HFFc6 (cell line): ENCODE measurements at places on chromosomes 2 and 18. TPM values are rescaled to one million over a fixed set of nuclear protein-coding genes. Genes with fewer than 3 reads are reported as not detected.

DNA sequence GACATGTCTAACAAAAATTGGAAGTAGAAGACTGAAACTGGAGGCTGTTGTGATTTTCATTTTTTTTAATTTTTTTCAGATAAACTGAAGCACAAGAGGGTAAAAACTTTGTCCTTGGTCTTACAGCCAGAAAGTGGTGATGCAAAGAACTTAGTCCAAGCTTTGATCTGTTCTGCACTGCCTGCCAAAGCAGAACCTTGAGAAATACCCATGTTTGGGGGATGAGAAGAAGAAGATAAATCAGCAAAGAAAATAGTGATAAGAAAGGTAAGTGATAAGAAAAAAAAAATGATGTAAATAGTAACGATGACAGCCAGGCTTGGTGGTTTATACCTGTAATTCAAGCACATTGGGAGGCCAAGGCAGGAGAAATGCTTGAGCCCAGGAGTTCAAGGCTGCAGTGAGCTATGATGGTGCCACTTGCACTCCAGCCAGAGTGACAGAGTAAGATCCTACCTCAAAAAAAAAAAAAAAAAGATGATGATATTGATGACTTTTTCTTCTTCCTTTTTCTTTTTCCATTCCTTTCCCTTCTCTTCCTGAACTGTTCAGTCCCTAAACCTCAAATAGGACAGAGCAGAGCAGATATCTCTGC lies 14.6 kb upstream of the NOSTRIN start:
- no peak for DNase-seq

DNA sequence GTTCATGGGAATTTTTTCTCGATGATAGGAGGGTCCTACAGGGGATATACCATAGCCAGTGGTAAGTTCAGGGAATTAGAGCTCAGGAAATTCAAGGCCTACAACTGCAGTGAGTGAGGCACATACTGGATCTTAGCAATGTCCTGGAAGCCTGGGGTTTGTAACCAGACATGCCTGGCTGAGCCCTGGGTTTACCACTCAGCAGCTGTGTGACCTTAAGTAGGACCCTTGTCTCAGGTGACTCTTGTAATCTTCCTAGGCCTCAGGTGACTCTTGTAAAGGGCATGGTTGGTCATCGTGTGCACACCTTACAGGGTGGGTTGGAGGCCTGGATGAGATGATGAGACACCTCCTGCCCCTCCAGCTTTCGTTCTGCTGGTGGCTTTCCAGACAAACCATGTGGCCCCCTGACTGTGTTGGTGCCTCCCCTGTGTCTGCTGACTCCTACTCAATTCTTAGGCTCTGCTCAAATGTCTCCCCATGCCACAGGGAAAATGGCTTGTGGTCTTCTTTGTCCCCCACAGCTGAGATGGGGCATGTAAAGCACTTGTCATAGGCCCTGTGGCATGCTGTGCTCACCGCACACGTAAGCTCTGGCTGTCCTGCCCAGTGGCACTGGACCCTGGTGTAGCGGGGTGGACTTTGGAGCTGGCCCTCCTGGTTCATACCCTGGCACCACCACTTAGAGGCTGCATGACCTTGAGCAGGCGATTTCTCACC lies 94.1 kb downstream of the FHOD3 start:
- DNase-seq = no peak

DNA sequence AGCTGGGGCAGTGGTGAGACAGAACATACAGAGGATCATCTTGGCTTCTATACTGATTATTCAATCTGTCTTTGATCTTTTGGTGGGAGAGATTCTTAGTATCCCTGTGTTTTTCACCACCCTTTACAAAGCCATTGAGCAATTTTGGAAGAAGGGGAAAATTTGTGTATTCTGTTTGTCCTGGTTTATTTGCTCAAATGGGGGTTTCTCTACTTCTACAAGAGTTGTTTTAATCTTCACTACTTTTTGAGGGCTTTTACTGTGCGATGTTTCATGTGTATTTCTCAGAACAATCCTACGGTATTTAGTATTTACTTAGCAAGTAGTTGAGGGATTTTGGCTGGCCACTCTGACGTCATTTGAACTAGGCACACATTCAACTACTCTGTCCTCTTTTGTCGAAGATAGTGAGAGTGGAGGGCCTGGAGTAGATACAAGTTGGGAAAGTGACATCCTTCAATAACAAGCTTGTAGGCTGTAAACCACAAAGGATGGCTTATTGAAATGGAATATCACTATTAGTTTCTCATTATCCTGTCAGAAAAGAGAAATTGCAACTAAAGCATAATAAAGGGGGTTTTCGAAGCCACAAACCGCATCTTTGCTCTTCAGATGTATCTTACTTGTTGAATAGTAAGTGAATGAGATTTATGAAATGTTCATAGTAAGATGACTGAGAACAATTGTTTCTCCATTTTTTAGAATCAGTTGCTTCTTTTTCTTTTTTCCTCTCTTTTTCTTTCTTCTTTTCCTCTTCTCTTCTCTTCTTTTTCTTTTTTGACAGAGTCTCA lies 24.8 kb downstream of the FMNL2 start:
- no peak for DNase-seq

DNA sequence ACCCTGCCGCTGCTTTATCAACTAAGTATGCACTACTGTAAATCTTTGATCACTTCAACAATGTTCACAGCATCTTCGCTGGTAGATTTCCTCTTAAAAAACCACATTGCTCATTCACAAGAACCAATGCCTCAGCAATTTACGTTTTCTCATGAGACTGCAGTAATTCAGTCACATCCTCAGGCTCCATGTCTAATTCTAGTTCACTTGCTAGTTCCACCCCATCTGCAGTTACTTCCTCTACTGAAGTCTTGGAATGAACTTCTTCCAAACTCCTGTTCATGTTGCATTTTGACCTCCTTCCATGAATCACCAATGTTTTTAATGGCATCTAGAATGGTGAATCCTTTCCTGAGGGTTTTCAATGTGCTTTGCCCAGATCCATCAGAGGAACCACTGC lies 35.8 kb downstream of the PRELID3A start:
- DNase-seq = no peak

DNA sequence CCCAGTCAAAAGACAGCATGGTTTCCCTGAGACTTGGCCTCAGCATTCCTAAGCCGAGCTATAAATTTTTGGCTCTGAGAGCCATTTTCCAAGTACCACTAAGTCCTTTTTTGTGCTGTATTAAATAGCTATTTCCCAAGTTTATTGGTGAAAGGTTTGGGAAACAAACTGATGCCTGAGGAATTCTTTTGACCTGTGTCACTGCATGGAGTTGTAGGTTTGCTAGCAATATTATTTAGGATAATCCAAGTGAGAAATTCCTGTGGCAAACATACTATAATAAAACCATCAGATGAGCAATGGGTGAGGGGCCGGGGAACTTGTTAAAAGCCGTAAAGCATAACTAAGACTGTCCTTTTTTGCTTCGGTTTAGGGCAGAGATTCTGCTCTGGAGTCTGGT lies 28.4 kb downstream of the ARHGAP28 start:
- DNase-seq = peak; percentile 15

DNA sequence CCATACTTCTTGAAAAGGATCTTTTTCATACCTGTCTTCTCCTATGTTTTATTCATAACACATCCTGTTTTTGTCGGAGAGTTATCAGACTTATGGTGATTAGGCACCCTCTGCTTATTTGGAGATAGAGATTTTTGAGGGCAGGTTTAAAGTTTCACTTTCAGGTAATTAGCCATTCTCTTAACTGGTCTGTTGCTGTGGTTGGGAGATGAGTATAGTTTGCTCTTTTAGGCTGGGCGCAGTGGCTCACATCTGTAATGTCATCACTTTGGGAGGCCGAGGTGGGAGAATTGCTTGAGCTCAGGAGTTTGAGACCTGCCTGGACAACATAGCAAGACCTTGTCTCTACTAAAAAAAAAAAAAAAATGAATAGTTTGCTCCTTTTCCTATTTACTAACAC lies 25.3 kb downstream of the SFTPB start:
- no peak for DNase-seq

DNA sequence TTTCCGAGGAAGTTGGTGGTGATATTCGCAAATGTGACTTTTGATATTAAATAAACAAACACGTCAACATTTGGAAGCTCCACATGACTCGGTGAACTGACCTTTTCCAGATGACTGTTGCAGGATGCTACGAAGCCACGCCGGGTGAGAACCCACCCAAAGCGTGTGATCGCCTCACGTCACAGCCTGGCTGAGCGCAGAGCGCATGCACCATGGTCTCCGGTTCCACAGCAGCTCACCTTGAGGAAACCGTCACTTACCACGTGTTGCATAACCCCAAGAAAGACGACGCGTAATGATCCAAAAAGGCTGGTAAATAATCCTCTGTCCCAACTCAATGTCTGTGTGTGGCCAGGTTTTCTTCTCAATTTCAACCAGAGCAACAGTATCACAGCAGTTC lies 64.5 kb upstream of the CTDP1 start:
- DNase-seq = no peak

DNA sequence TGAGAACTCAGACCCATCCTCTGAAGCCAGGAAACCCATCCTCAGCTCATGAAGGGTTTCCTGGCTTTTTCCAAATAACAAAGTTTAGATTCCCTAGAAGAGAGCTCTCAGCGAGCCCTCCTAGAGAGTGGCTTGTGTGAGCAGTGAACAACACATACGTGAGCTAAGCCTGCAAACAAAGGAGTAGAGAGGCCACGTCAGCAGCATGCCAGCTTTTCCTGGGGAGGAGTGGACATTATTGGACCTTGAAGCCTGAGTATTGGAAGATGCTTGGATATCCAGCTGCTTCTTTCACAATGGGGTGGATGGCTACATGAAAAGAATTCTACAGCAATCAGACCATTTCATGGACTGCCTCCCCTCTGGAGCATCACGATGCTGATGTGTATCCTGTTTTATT lies 21.1 kb downstream of the KIF5C start:
- DNase-seq = no peak

DNA sequence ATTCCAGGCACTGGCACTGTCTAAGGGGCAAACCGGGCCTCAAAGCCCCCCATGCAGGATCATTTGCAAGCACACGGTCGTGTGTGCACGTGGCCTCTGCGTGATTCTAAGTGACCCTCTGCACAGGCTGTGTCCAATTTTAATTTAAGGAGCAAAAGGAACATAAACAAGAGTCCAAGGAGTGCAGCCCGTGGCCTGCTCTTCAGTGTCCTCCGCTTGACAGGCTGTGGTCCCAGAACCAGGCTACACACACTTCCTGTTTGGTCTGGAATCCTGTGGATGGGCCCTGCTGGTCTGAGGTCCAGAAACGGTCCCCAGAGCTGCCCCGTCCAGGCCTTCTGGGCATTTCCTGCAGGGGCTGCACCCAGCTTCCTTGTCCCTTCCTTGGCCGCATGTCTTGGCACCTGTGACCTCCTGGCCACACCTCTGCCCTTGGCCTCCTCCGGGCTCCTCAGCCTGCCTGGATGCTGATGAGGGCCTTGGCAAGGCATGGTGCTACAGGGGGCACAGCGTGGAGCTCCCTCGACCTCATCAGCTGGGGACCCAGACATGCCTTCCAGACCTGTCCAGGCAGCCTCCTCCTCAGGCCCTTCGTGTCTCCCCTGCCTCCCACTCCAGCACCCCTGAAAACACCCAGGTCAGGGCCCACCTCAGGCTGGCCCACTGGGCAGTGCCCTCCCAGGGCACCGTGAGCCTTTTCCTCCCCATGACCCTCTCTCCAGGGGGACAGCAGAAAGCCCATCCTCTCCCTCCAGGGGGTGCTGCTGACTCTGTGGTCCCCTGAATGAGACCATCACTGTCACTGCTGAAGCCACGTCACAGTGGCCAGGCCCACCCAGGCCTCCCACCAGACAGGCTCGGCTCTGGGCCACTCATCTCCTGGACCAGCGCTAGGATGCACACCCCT lies 136.4 kb upstream of the GPC1 start:
- DNase-seq = no peak

- no peak for DNase-seq
These were observed 42.0 kb downstream of the ANO7 start for GRCh38 chr2:241230435-241230834.

DNA sequence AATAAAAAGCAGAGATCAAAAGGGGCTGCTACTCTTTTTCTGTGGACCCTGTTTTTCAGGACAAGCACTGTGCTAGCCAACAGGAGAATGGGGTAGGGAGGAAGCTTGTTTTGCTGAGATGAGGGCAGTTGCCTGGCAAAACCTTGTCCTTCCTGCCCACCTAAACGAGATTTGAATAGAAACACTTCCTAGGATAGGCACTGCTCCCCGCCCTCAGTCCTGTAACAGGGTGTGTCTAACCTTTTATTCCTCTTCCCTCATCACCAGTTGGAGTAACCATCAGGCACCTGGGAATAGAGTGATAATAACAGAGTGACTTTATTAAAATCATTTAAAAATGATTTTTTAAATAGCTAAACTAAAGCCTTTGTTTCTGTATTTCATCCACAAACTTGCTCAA lies 368.8 kb downstream of the LNPK start:
- DNase-seq = no peak

ICOS gene
- not detected in 2 replicates for total RNA-seq

SPR gene
- total RNA-seq = 19.5 to 24.4 TPM (median 20.2 TPM) in 3 replicates

CRYGD gene
- total RNA-seq = not detected in 3 replicates

SERPINB11 gene
- not detected in 3 replicates for total RNA-seq

COQ10B gene
- total RNA-seq = 36.0 to 42.3 TPM (median 36.7 TPM) in 3 replicates
